ENCODE measurements at places on chromosomes 16 and 17.
A peak's percentile ranks its signal among the peaks of the same experiment; 100 is the strongest.

DNA sequence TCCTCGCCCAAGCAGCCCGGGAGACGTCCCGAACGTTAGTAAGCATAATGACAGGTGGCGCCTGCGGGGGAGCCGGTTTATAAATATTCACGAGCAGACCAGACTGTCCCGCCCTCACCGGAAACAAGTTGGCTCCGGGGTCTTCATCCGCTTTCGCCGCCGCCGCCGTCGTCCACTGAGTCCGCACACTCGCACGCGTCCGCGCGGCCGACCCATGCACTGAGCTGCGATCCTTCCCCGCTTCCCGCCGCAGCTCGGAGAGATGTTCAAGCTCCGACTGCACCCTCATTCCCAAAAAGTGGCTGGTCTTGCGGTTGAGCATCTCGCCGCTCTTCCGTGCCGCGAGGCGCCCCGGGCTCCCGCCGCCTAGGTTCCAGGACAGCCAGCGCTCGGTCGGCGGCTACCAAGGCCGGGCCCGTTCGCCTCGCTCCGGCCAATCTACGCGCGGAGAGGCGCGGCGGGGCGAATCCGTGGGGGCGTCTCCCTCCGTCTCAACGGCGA is 385 bp downstream of the CFAP119 start:
- peaks cover 14% of the 10 kb centered on the region for H3K4me1 ChIP-seq
- H3K4me3 ChIP-seq: peak overlapping the region; percentile 79
- no peaks in the 10 kb centered on the region for H3K27me3 ChIP-seq
- H3K27ac ChIP-seq: peak overlapping the region; percentile 52

- H3K27ac ChIP-seq: peak overlapping the region; percentile 94
- H3K4me3 ChIP-seq: peak overlapping the region; percentile 94
- peaks cover 39% of the 10 kb centered on the region for H3K4me1 ChIP-seq
- H3K27me3 ChIP-seq: no peaks in the 10 kb centered on the region
- H3K36me3 ChIP-seq: no peaks in the 10 kb centered on the region
- DNase-seq: peak; percentile 69
Measured at GRCh38 chr16:31874366-31875111, 932 bp downstream of the ZNF267 start.

- no peaks in the 10 kb centered on the region for H3K4me1 ChIP-seq
- H3K36me3 ChIP-seq: no peaks in the 10 kb centered on the region
Measured at GRCh38 chr16:50717091-50717490, 23.7 kb downstream of the NOD2 start.

DNA sequence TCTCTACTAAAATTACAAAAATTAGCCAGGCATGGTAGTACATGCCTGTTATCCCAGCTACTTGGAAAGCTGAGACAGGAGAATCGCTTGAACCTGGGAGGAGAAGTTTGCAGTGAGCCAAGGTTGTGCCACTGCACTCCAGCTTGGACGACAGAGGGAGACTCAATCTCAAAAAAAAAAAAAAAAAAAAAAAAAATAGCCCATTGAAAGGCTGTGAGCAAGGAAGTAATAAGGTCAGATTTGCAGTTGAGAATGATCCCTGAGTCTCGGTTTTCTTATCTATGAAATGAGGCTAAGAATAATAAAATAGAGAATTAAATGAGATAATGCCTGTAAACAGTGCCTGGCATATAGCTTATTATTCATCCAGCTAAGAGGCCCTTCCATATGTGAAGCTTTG is 1.3 kb upstream of the PDK2 start:
- H3K36me3 ChIP-seq: peaks cover 24% of the 10 kb centered on the region
- no peaks in the 10 kb centered on the region for H3K27me3 ChIP-seq
- DNase-seq: no peak
- peak overlapping the region; percentile 10 for H3K27ac ChIP-seq
- 0 out of 2 replicates have a peak overlapping the region, but pooled peaks have one; percentile 86 for H3K4me3 ChIP-seq
- H3K4me1 ChIP-seq: no peaks in the 10 kb centered on the region

DNA sequence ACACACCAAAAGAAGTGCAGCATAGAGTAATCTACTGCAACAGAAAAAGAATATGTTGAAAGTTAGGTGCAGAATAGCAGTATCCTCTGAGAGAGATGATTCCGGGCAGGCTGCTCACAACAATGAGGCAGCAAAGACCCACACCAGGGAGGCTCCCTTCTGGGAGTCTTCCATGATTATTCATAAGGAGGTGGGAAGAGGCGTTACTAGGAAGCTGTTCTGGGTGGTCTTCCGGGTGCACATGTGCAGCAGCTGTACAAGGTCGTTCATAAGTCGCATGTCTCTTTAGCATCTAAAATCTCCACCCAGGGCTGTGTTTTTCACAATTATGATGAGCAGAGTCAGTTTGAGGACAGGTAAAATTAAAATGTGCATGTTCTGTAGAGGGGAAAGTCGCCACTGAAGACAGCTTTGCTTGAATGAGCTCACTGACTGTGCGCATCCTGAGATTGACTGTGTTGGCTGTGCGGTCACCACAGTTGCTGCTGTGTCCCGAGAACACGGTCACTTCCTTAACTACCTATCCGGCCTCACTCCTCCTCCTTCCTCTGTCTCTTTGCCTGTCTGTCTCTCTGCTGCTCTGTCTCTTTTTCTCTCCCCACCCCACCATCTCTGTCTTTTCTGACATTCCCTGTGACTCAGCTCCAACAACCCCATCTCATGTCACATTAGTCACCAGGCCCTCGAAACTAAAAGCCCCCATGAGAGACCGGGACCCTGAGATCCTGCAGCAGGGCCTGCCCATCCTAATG is 125.5 kb upstream of the HSBP1 start:
- no peak overlapping the region for H3K4me3 ChIP-seq
- H3K27ac ChIP-seq: no peak overlapping the region
- H3K36me3 ChIP-seq: no peaks in the 10 kb centered on the region
- H3K27me3 ChIP-seq: no peaks in the 10 kb centered on the region
- peak; percentile 9 for DNase-seq
- no peaks in the 10 kb centered on the region for H3K4me1 ChIP-seq

Measured in GM23248 (cell line).